NCI-H460 (cell line): ENCODE measurements at places on chromosomes 4 and X. TPM values are rescaled to one million over a fixed set of nuclear protein-coding genes. Genes with fewer than 3 reads are reported as not detected.

The CEP135 gene
- total RNA-seq = 7.6 and 11.4 TPM in 2 replicates

The FRG1 gene
- total RNA-seq = 39.9 and 41.8 TPM in 2 replicates

The CLTRN gene
- 6.6 and 7.7 TPM in 2 replicates for total RNA-seq

The SULT1E1 gene
- not detected in 2 replicates for total RNA-seq

The IL13RA1 gene
- total RNA-seq = 43.0 and 45.2 TPM in 2 replicates

The SUPT20HL2 gene
- not detected in 2 replicates for total RNA-seq

The XPNPEP2 gene
- total RNA-seq = not detected in 2 replicates

The LONRF3 gene
- 9.1 and 11.8 TPM in 2 replicates for total RNA-seq

DNA sequence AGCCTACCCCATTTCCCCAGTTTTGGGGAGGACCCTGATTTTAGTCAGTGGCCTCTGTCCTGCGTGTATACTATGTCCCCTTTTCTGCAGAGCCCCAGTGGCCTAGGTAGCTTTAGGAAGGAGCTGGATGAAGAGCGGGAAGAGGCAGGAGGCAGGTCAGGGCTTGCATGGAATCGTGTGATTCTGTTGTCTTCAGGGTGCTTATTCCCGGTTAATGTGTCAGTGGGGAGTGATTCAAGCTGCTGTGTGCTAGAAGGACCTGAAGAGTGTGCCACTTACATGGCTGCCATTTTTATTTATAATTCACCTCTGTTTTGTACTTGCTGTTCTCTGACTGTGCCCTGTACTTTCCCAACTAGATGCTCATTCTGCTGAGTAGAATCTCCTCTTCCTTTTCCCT lies 127.3 kb upstream of the AMOT start:
- no peak for DNase-seq

DNA sequence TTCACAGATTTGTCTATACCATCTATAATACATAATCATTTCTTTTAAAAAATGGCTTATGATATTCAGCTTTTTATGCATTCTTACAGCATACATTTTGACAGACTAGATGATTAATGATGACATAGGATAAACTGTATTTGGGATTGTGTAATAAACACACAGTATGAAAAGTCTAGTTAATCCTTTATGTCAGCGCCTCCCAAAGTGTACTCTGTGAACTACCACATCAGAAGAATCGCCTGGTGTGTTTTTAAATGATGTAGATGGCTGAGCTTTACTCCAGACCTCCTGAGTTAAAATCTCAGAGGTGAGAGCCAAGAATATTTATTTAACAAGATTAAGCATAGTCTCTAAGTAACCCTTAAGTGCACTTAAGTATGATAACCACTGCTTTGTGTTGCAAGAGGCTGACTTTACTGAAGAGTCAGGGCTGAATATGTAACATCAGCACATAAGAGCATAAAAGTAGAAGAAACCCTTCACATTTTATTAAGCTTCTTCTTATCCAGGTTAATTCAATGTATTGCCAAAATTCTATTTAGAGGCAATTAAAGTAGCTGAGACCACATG lies 104.2 kb downstream of the ANK2 start:
- peak; percentile 68 for DNase-seq

- DNase-seq = no peak
These were observed 280.3 kb downstream of the SPRY1 start for GRCh38 chr4:123676890-123677229.

DNA sequence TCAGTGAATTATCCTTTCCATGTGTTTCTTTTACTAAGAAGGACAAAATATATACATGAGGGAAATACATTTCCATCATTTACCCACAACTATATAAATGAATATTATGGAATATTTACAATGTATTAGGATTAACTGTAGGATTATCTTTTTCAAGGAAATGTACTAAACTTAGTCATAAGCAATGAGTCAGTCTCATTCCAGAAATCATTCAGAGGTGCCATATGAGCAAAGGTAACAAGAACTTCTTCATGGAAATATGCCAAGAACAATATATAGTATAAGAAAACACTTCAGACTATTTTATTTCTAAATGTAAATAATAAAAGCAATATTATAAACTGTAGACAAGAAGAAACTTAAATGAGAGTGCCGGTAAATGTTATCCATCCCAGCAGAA lies 67.1 kb downstream of the USP38 start:
- no peak for DNase-seq

- DNase-seq = no peak
These were observed 123.3 kb downstream of the ARHGEF9 start for GRCh38 chrX:63661676-63662075.

DNA sequence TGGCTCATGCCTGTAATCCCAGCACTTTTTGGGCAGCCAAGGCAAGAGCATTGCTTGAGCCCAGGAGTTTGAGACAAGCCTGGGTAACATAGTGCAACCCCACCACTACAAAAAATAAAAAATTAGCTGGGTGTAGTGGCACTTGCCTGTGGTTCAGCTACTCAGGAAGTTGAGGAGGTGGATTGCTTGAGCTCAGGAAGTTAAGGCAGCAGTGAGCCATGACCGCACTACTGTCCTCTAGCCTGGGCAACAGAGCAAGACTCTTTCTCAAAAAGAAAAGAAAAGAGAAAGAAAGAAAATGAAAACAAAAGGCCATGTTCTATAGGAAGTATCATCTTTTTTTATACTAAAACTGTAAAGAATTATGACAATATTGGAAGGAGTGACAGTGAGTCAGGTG lies 38.5 kb downstream of the NEK1 start:
- DNase-seq = no peak

- no peak for DNase-seq
These were observed 6.9 kb downstream of the DGKQ start for GRCh38 chr4:966266-967112.

GRCh38 chr4:19776021-19776459 lies 475.7 kb upstream of the SLIT2 start:
- peak; percentile 88 for DNase-seq

DNA sequence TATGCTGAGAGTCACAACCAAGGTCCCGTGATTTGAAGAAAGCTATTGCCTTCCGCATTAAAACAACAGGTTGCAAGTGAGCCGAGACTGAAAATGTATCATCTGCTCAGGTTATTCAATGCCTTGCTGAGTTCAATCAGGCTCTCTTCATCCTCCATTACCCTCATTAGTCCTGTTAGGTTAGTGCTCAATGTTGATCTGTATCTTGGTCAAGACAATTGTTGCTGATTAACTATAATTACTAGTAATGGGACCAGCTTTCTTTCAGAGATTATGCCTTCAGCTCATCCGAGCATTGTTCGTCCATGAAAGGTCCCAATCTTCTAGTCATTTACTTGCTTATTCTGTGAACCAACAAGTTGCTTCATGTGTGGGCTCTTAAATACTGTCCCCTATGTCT lies 534.6 kb upstream of the FAM241A start:
- no peak for DNase-seq

DNA sequence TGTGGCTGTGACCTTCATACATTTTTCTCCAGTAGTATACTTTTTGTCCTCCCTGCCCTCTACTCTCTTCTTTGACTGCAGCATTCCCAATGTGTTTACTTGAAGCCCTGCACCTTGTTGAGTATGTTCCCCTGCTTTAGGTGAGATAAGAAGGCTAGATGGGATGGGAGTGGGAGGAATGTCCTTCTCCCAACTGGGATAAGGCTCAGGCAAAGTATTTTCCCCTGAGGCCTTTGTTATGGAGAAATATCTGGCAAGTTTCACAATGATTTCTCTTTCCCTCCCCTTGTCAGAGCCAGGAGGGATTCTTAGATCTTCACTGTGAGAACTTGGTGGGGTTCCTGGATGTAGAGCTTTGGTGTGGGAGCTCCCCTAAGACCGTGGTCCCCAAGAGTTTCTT lies 131.8 kb downstream of the CLCN5 start:
- DNase-seq = no peak

DNA sequence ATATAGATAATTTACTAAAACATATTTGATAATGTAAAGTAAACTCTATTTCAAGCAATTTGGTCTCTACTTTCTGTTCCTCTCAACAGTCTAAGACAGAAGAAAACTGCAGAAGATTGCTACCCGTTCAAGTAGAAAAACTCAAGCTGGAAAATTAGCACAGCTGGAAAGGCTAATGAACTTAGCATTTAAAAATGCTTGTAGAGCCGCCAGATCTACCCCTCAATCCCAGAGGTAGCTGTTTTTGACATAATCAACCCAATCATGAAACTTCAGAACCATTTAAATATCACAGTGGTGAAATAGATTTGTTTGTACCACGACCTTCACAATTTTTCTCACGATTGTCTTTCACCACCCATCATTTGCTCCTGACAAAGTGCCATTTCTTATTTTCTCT lies 479.5 kb downstream of the SPRY1 start:
- DNase-seq = no peak

- DNase-seq = no peak
These were observed 169.5 kb downstream of the TLL1 start for GRCh38 chr4:166042510-166043055.

DNA sequence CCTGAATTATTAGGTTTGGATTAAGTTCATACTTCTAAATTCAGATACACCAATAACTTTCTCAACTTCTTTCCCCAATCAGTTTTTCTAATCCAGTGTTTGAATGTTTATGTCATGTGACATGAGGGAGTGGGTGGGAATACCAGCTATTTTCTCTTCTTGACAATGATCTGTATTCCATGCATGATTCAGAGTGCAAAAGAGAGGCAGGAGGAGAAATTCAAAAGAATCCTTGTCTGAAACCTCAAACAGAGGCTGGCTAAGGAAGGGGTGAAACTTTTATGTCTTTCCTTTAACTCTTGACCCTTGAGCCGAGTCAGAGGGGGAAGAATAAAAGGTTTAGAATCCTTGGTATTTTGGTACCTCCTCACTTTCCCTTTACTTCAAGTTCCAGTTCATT lies 544.7 kb downstream of the SPRY1 start:
- no peak for DNase-seq

DNA sequence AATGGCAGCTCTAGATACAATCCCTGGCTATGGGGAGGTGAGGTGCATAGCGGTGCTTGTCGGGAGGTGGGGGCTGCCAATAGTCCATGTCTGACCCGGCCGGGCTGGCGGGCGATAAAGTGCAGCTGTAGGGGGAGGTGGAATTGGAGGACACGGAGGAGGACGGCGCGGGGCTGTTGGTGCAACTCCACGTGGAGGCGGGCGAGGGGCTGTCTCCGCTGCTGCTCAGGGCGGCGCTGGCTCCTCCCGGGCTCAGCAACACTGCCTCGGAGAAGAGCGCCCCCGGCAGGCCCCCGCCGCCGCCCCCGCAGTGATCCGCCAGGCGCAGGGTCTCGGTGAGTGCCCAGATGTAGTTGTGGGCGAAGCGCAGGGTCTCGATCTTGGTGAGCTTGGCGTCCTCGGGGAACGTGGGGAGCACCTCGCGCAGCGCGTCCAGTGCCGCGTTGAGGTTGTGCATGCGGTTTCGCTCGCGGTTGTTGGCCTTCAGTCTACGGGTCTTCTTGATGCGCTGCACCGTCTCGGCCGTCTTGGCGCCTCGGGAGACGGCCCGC lies 1.3 kb downstream of the NEUROG2 start:
- no peak for DNase-seq

GRCh38 chr4:73614311-73614867 lies 5.8 kb downstream of the RASSF6 start:
- DNase-seq = no peak

GRCh38 chr4:6377626-6378492 lies 94.6 kb downstream of the PPP2R2C start:
- DNase-seq = no peak

- DNase-seq = no peak
These were observed 65.2 kb upstream of the SMIM10 start for GRCh38 chrX:134925551-134925950.

DNA sequence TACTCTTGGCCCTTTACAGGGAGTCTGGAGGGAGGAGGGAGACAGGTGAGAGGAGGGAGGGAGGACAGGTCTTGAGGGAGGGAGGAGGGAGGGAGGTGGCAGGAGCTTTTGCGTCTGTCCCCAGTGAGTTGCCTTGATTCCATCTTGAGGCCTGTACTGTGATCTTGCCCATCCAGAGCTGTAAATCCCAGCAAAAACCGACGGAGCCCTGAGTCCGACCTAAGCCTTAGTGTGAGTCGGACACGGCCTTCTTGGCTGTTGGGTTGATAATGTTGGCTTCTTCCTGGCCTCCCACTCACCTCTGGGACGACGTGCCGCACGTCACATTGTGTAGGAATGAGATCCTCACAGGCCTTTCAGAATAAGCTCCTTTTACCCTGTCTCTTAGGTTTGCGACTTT lies 72.5 kb downstream of the RGS12 start:
- no peak for DNase-seq

GRCh38 chrX:97844161-97844560 lies 960.5 kb downstream of the RPA4 start:
- no peak for DNase-seq

DNA sequence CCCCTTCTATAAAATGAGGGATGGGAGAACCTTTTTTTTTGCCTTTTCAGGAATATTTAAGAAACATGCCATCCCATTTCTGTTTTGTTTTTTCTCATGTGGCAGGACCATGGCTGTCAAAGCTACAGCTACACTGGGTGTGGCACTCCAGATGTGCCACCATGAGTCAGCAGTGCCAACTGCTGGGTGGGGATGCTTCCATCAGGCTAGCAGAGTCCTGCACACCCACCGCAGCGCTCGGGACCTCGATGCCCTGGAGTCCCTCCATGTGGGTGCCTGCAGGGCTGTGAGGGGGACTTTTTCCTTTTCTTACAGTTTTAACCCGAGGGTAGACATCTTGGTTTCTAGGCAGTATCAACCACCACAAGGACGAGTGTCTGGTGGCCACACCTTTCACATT lies 352.6 kb downstream of the NR3C2 start:
- no peak for DNase-seq

- no peak for DNase-seq
These were observed 447.7 kb downstream of the STIM2 start for GRCh38 chr4:27308379-27308778.

DNA sequence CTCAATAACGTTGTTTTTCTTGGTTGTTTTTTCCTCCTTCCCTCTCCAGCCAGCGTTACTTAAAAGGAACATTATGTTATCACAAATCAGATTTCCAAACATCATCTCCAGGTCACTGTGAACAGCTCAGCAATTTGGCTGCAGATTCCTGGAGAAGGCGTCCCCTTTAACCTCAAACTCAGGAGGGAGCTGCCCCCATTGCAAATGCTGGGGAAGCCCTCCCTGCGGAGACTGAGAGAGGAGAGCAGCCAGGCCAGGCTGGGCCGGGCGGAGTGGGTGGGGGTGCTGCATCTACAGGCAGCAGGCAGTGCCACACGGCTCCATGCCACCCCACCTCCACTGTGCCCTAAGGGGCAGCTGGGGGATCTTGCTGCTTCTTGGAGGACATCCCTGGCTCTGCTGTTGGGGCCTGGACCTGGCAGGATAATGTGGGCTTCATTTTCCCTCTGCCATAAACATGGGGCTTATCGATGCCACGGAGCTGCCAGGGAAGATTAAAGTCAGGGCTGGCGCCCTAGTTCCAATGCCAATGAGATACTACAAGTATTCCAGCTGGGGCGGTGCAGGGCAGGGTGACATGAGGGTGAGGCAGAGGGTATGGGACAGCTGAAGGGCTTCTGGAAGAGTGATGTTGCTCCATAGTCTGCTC lies 148.8 kb downstream of the PJA1 start:
- no peak for DNase-seq

- DNase-seq = no peak
These were observed 52.0 kb upstream of the GLRB start for GRCh38 chr4:157023941-157024340.

GRCh38 chr4:136918772-136919171 lies 613.5 kb downstream of the PCDH18 start:
- DNase-seq = no peak

- peak; percentile 33 for DNase-seq
These were observed 468 bp downstream of the ZMYM3 start for GRCh38 chrX:71253253-71254091.
